AG08395 (cell line): ENCODE measurements at places on chromosomes 2 and 18.

DNA sequence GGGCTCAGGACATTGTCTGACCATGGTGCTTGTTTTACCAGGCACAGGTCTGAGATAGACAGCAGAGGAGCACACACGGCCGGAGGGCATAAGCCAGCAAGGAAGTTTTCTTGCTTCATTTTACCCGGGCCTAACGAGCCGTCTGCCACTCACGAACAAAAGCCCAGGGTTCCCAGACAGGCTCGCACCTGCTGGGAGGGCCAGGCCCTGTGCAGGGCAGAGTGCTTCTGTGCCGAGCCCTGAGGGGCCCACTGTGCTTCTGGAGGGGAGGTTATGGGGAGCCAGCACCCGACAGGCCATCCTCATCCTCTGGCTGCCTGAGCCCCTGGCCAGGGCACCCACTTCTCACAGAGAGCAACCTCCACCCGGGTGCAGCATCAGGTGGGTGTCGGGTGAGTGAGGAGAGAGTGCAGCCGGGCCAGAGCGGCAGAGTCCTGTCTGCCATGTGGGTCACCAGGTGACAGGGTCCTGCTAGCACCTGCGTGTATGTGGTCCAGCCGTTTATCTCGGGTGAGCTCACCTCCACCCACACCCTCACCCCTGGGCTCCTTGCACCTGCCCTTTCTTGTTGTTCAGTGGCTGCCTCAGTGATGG, 297.9 kb downstream of the NDUFA10 start:
- DNase-seq: no peak

- DNase-seq: no peak
Observed at GRCh38 chr2:188582211-188582610, 290.5 kb downstream of the GULP1 start.

GRCh38 chr2:120864981-120865380, 129.3 kb downstream of the GLI2 start:
- peak; percentile 37 for DNase-seq

DNA sequence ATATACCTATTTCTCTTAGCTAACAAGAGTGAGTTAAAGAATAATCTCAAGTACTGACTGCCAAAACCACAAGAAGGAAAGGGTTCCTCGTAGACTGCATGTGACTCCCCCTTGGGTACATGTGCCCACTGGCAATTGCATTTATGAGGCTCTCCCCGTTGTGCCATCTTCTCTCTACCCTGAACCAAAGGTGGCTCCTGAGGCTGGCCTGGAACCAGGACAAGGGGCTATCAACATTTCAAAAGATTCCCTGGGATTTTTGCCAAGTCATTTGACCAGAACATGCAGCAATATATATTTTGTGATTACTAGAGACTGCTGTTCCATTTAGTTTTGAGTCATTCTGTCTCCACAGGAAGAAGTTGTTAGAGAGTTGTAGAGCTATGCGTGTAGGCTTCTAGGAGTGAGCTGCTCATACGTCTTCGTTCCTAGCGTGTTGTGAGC, 45.8 kb downstream of the LAMA3 start:
- no peak for DNase-seq

DNA sequence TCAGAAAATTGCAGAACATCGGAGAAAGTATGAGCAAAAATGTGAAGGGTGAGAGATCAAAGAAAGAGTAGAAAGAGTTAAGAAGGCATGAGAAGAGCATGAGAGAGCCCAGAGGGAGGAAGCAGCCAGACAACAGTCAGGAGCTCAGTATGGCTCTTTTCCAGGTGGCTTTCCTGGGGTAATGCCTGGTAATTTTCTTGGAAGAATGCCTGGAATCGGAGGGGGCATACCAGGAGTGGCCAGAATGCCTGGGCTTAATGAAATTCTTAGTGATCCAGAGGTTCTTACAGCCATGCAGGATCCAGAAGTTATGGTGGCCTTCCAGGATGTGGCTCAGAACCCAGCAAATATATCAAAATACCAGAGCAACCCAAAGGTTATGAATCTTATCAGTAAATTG, 271.8 kb upstream of the TFPI start:
- DNase-seq: peak; percentile 9

GRCh38 chr18:49226243-49227000, 234.0 kb downstream of the DYM start:
- no peak for DNase-seq

- no peak for DNase-seq
Observed at GRCh38 chr2:150109912-150110311, 377.6 kb downstream of the RND3 start.

GRCh38 chr2:239194731-239195317, 206.0 kb downstream of the HDAC4 start:
- DNase-seq: no peak

- peak; percentile 36 for DNase-seq
Observed at GRCh38 chr2:159046966-159047365, 78.5 kb downstream of the TANC1 start.

- no peak for DNase-seq
Observed at GRCh38 chr2:128780434-128781080, 461.9 kb upstream of the HS6ST1 start.

- DNase-seq: no peak
Observed at GRCh38 chr2:138949517-138949916, 169.3 kb upstream of the NXPH2 start.

DNA sequence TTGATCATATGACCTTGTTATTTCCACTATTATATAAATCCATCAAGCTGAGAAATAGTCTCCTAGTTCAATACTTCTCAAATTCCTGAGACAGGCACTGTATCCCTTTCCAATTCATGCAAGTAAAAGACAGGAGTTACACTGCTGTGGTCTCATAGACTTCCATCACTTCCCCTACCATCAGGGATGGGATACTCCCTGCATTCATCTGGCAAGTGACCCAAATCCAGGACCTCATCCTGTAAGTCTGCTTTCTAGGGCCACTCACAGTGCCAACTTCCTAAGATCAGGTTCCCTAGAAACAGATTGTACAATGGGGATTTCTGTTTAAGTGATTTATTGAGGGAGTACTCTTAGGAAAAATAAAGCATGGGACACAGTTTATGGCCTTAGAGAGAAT, 424.0 kb upstream of the CDH7 start:
- DNase-seq: no peak

- no peak for DNase-seq
Observed at GRCh38 chr2:60989259-60989658, 28.3 kb upstream of the PEX13 start.

DNA sequence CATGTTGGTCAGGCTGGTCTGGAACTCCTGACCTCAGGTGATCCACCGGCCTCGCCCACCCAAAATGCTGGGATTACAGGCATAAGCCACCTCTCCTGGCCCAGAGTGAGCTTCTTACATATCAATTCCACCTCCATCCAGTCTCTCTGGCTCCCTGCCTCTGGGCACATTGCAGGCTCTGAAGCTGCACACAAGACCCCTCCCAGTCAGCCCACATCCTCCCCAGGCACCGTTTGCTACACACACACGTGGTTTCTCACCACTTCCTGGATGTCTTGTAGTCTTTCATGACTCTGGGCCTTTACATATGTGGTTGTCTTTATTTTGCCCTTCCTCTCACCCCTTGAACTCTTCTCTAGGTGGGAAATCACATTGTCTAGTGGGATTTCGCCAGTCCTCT, 64.0 kb upstream of the CABLES1 start:
- DNase-seq: no peak

- DNase-seq: no peak
Observed at GRCh38 chr2:43838560-43839267, at the start of the genes ABCG5 and ABCG8. Gene ABCG5 (minus strand): TSS chr2:43838839. CDS start chr2:43838679, 160 bp downstream. Gene ABCG8 (plus strand): TSS chr2:43838971. CDS start chr2:43839054, 83 bp downstream.

- peak; percentile 89 for DNase-seq
Observed at GRCh38 chr2:237616734-237617586, 10.4 kb upstream of the LRRFIP1 start.

DNA sequence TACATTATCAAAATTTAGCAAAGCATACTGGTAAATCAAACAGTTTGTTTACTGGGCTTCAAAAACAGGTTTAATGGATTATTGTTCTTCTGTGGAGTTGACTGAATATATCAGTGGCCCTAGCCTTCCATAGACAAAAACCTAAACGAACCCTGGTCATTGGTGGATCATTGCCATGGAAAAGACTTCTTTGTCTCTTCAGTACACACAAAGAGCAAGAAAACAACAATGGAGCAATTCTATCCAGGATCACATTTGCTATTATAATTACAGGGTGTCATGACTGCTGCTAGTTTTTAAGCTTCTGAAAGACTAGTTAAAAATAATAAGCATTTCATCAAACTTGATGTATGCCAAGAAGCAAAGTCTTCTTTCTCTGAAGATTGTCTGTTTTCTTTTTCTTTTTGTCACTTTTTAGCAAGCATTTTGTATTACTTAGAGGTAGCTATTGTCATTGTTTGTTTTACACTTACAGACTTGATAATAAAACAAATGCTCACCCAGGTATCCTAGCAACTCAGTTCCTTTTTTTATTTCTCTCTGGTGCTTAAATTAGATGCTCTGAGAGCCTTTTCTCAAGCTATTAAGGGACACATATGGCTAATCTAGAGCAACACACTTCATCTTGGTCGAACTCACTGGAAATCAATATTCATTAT, 1228.7 kb upstream of the DDX18 start:
- no peak for DNase-seq

DNA sequence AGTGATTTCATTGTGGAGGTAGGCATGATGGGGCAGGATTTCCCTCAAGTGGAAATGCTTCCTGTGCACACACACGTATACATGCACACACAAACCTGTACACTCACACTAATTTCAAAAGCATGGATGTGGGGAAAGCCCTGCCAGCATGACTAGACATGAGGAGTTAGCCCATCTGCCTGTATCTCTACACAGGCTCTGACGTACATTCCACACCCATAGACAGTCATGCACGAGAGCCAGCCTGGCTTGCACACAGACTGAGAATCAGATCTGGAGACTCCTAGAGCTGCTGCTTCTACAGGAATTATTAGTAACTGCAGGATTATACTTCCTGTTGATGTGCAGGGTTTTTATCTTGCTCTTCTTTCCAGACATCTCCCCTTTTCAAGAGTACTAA, 27.3 kb upstream of the NFU1 start:
- peak; percentile 56 for DNase-seq

- peak; percentile 35 for DNase-seq
Observed at GRCh38 chr2:9135822-9136558, 70.6 kb upstream of the ASAP2 start.

DNA sequence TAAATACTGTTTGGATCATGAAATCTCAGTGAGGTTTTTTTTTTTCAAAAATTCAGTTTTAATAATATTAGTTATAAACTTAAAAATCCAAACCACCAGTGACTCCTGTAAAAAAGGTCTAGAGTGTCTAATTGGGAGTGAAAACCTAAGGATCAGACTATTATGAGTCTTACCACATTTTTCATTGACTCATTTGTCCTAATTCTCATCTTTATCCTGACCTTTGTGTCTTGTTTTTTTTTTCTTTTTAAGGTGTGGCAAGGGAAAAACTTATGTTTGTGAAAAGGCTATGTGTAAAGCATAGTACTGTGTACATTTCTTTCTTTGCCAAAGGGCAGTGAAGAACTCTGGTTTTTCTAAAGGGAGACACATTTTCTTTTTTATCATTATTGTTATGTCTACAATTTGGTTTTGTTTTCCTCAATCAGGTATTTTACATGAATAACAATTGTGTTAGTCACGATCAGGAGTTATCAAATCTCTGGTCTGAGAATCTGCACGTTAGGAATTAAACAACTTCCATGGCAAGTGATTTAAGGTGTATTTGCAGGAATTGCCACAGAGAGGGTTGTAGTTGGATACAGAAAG, 52.6 kb downstream of the RHBDD1 start:
- no peak for DNase-seq

DNA sequence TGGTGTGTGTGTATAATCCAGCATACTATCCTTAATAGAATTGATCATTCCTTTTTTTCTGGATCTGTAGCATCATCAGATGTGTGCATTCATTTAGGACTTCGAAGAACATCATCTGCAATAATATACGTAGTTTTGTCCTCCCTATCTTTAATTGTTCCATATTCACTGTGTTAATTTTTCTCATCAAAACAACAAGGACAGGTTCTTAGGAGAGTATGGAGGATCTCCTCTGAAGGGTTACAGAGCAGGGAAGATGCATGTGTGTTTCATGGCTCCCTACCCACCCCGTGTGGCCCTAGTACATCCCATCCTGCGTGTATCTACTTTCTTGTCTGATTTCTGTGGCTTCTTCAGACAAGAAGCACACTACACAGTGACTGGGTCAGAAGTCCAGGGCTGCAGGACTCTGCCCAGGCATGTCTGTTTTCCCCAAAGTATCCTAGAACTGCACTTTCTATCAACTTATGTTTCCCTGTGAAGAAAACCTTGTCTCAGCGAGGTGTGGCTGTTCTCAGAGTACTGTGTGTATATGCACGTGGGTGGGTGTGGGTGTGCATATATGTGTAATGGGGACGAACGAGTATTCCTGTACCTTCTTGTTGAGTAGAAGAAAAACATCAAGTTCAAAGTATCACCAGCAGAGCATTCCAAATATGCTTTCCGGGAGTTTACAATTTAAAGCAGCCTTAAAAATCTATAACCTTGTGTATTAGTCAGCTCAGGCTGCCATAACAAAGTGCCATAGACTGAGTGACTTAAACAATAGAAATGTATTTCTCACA, 220.4 kb upstream of the FOSL2 start:
- no peak for DNase-seq

DNA sequence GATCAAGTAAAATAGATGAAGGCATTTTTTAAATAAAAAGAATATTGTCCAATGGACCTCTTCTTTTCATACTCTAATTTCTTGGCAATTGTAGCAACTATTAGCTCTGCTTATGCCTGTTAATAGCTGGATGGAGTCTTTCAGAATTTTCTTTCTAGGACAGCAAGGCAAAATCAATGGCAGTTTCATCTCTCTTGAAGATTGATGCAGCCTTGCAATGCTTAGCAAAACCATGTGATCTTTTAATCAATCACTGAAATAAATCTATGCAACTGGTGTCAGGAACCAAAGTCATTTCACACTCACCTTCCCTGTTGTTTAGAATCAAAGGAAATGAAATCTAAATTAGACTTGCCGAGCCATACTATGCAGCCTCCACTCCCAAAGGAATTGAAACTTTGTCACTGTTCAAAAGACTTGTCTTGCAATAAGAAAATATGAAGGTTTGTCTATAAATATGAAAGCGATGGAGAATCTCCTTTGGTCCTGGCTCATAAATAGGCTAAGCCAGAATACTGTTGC, 16.2 kb downstream of the RPRM start:
- DNase-seq: no peak

GRCh38 chr2:118643294-118643693, 204.2 kb downstream of the EN1 start:
- no peak for DNase-seq

GRCh38 chr2:78701546-78701945, 324.0 kb upstream of the REG3G start:
- no peak for DNase-seq

- no peak for DNase-seq
Observed at GRCh38 chr2:57622009-57622408, 424.6 kb upstream of the VRK2 start.

DNA sequence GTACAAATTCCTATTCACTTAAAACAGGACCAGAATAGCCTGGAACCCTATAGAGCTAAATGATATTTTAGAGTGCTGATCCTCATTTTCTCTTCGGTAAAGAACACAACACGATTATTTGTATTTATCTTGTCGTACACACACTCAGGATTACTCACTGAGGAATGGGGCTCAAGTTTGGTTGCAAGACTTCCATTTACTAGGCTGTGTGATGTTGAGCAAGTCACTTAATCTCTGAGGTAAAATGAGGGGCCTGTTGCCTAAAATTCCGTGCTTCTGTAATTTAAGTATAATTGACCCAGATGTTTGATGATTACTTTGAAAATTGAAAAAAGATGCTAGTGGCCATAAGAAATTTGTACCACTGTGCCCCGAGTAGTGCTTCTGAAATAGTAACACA, 42.6 kb upstream of the MAP4K3 start:
- DNase-seq: no peak

GRCh38 chr2:191298306-191298705, 53.1 kb downstream of the MYO1B start:
- peak; percentile 10 for DNase-seq
